ENCODE measurements at places on chromosomes 4 and X.

GRCh38 chr4:101284546-101284945 lies 62.8 kb downstream of the PPP3CA start:
- peak; percentile 32 for DNase-seq

- no peak for DNase-seq
These were observed 23.5 kb downstream of the CD99 start for GRCh38 chrX:2714551-2714950.

DNA sequence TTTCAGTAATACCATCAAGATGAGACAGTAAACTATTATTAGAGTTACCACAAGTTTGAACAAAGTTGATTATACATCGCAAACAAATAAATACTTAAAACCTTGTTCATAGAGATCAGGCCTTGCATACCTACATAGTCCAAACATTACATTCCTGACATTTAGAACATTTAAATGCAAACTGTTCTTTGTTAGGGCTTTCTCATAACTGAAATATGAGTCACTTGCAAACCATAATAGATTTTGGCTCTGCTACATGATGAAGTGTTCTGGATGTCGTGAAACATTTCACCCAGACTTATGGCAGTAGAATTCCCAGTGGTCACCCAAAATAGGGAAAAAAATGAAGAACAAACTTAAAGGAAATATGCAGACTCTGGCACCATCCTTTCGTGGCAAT lies 75.0 kb downstream of the FAT4 start:
- no peak for DNase-seq

GRCh38 chr4:72531768-72532290 lies 37.2 kb downstream of the ADAMTS3 start:
- DNase-seq = no peak

- no peak for DNase-seq
These were observed 34.4 kb upstream of the ARHGEF6 start for GRCh38 chrX:136814847-136815750.

DNA sequence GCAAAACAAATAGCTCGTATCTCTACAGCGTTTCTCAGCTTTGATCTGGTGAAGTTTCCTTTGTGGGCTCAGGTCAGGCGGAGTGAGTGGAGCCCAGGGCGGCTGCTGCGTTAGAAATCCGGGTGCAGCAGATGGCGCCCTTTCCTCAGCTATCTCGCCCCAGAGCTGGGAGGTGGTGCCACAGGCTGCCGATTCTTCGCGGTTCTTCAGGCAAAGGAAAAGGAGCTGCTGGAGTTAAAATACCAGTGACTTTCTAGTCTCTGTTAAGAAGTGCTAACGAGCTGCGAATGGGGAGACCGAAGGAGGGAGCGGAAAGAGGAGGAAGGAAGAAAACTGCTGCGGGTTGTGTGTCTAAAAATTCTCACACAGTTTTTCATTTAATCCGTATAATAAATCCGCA lies 114.6 kb downstream of the CPE start:
- DNase-seq = peak; percentile 61

DNA sequence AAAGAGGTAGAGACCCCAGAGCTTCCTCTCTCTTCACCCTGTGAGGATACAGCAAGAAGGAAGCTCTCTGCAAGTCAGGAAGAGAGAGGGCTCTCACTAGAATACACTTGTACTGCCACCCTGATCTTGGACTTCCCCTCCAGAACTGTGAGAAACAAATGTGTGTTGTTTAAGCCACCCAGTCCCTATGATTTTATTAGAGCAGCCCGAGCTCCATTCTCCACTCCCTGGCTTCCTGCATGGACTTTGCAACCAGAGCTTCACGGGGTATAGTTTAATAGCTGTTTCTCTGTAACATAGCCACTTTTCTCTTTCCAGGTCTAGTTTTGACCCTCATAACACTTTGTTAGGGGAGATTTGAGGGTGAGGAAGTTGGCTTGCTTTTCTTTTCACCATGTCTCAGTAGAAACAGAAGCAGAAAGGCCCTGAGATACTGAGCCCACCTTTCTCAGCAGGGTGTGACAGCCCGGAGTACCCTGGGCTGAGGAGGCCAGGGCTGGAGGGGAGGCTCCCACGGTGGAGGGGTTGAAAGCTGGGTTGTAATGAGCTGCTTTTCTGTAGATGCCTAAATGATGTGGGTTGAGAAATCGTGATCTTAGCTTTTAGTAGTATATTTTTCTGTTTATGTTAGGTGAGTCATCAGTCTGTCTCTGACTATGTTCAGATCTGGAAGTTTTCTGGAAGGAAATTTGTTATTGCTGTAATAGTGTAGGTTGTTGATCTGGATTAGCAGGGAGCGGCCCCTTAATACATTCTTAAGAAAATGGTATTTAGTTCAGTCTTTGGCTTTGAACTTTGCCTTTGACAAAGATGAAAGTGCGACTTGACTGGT lies 118.6 kb downstream of the PTTG2 start:
- no peak for DNase-seq

DNA sequence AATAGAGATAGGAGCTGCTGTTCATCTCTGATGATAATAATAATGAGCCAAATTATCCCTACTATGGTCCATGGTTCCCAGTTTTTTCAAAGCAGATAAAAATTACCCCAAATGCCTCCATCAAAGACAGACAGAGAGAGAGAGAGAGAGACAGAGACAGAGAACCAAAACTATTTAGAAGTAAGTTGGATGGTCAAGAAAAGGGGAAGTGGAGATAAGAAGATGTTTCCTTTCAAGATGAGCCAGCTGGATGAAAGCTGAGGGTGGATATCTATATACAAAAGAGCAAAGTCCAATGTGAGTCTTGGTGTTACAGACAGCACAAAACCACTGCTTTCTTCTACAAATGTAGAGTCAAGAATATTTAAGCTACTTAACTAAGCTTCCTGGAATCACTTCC lies 173.9 kb downstream of the GRIA3 start:
- DNase-seq = no peak

- DNase-seq = no peak
These were observed 1296.1 kb upstream of the PCDH7 start for GRCh38 chr4:29423836-29424721.

- no peak for DNase-seq
These were observed 10.5 kb downstream of the TEX13B start for GRCh38 chrX:107971636-107972035.

- DNase-seq = no peak
These were observed 35.6 kb downstream of the FRMPD3 start for GRCh38 chrX:107485013-107485412.

DNA sequence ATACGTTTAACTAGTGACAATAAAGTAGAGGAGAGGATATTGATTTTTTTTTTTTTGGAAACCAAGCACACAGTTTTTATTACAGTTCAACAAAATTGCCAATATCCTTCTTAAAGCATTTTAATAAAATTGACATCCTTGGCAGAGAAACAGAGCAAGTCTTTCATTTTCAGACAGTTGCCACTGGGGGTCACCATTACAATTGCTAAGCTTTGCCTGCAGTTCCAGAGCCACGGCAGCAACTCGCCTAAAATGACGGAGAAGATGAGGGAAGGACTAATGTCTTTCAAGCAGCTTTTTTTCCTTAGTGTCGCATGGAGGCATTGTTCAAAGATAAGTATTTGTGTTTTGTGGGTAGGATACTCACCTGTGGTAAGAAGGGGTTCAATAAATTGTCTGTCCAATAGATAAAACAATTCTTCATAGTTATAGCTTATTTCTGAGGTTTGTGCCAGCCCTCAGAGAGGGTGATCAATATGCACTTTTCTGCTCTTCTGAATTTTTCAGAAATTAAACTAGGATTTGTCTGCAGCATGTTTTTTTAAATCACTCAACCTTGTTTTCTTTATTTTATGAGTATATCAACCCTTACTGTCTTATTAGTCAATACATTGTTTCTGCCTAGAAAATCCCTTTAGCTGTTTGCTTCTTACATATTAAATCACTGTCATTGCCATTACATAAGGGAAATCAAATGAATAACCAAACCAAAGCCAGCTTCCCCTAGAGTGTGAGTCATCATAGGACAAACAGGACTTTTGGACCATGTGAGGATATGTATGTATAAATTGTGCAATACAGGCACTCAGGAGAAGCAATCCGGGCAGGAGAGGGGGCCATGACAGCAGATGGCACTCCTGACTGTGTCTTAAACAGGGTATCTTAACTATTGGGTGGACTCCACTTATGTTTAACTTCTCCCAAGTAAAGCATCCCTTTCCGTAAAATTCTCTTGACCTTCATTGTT lies 508.1 kb upstream of the ARX start:
- no peak for DNase-seq

- DNase-seq = no peak
These were observed 66.1 kb downstream of the NHSL2 start for GRCh38 chrX:71976753-71977152.

DNA sequence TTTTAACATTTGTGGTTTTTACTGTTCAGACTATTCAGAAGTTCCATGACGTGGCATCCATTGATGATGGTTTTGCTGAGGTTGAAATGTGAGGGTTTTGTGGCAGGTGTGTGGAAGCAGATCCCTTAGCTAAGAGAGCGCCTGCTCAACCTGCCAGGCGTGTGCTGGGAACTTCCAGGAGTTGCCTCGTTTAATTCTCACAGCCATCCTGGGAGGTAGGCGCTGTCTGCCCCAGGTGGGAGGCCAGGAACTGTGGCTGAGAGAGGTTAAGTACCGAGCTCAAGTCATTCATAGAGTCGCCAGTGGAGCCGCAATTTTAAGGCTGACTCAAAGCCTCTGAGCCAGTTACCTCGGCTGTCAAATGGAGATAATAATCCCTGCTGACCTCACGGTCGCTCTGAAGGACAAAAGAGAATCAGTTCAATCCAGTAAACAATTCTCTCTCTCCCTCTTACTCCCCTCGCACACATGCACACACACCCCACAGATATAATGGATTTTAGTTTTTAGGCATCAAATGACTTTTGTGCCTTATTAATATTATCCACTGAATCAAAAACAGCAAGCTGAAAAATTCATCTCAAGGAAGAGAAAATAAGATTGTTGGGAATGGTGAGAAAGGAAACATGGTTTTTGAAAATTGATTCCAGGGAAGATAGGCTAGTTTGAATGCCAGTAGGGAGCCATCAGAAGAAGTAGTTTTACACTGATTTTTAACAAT lies 171.3 kb downstream of the PTTG2 start:
- DNase-seq = peak; percentile 51

GRCh38 chr4:124861761-124862160 lies 149.2 kb upstream of the ANKRD50 start:
- DNase-seq = no peak

DNA sequence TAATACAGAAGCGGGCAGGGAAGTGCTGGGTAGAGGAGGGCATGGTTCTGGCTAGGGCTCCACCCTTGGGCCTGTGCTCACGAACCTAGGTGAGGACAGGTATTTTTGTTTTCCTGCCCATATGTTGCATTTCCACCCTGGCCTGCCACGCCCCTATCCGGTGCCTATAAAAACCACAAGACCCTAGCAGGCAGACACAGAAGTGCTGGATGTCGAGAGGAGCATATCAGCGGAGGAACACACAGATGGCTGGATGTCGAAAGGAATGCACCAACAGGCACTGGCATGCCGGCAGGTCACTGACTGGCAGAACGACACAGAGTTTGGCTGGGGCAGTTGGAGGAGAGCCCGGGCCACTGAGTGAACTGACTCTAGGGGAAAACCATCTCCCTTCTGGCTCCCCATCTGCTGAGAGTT lies 316.6 kb upstream of the BOD1L1 start:
- DNase-seq = no peak

- DNase-seq = no peak
These were observed 25.5 kb downstream of the AP1AR start for GRCh38 chr4:112257098-112257497.

DNA sequence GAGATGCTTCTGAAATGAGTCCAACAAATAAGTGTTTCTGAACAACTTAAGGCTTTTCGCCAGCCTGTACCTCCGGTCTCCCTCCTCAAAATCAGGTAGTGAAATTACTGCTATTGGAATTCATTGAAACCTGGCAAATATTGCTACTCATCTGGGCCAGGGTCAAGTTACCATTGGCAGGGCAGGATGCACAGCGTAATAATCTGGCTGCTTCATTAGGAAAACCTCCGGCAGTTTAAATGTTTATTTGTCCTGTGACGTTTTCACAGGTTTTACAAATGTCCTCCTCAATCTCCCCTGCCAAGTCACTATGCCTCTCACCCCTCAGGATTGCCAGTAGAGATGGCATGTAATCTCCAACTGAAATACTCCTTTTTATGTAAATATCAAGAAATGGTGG lies 92.6 kb upstream of the KDR start:
- no peak for DNase-seq

DNA sequence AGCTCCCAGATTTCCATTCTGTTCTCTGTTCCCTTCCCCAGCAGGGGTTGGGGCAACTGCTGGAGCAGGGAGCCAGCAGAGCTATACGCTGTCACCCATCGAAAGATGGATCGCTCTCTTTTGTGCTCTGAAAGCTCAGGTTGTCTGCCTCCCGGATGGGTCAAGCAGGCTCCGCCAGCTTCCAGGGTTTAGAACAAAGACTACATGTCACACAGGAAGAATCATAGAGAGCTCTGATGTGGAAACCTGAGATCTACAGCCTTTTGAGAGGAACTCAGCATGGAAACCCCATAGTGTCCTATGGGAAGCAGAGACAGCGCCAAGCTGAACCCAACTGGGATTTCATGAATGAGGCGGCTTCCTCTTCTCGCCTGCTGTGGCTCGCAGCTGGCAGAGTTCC lies 205.4 kb downstream of the HS3ST1 start:
- no peak for DNase-seq

DNA sequence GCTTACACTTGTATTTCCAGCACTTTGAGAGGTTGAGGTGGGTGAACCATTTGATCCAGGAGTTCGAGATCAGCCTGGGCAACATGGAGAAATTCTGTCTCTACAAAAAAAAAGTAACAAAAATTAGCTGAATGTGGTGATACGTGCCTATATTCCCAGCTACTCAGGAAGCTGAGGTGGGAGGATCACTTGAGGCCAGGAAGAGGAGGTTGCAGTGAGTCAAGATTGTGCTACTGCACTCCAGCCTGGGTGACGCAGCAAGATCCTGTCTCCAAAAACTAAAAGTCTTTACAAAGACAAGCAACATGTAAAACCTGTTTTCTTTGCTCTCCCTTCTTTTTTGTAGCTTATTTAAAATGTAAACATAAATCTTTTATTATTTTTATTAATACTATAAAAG lies 1156.1 kb downstream of the FAT4 start:
- no peak for DNase-seq

GRCh38 chr4:960636-961350 lies 12.6 kb downstream of the DGKQ start:
- DNase-seq = no peak

DNA sequence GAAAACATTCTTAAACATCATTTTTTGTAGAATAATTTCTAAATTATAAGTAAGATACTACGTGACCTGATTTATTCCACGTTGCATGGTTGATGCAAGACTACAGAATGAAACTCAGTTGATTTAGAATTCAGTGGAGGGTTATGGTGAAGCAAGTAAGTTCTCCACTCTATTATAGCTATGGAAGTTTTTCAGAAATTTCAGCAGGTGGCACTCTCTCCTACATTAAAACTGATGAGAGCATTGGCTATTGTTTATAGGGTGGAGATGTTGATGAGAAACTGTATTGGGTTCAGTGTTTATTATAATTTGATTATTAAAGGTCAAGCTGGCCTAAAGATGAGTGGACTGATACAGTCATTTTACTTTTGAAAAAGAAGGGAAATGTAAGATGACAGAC lies 88.0 kb downstream of the FNIP2 start:
- no peak for DNase-seq
